ENCODE measurements at places on chromosomes 16 and 17.

- no peak for DNase-seq
These were observed 408.7 kb downstream of the SLC39A11 start for GRCh38 chr17:72683506-72684404.

GRCh38 chr16:84193480-84193879 lies 2.5 kb downstream of the ADAD2 start:
- no peak for DNase-seq

DNA sequence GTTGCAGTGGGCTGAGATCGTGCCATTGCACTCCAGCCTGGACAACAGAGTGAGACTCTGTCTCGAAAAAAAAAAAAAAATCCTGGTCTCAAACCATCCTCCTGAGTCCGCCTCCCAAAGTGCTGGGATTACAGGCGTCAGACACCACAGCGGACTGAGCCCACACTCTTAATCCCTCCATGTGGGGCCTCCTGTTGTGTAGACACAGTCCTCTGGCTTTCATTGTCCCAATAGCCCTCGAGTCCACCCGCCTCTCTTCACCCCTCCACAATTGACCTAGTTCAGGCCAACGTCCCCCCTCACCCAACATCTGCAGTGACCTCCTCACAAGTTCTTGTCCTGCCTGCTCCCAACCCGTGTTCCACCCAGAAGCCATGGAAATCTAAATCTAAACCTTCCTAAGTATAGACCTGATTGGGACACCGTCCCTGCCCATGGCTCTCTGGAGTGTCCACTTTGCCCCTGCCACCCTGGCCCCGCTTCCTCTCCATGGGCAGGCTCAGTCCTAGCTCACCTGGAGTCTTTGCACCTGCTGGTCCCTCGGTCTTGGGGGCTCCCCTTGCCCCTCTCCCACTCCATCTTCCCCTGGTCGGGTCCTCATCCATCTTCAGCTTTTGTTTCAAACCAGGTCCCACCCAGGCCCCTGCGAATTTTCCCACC lies 46.7 kb downstream of the HAPSTR1 start:
- no peak for DNase-seq

GRCh38 chr16:88721236-88721635 lies 14.9 kb downstream of the CTU2 start:
- DNase-seq = no peak

- no peak for DNase-seq
These were observed 12.8 kb downstream of the ATPAF2 start for GRCh38 chr17:18025945-18026776.

- no peak for DNase-seq
These were observed 11.7 kb upstream of the CUEDC1 start for GRCh38 chr17:57966875-57967274.

GRCh38 chr17:52824542-52824941 lies 666.0 kb upstream of the CA10 start:
- no peak for DNase-seq

DNA sequence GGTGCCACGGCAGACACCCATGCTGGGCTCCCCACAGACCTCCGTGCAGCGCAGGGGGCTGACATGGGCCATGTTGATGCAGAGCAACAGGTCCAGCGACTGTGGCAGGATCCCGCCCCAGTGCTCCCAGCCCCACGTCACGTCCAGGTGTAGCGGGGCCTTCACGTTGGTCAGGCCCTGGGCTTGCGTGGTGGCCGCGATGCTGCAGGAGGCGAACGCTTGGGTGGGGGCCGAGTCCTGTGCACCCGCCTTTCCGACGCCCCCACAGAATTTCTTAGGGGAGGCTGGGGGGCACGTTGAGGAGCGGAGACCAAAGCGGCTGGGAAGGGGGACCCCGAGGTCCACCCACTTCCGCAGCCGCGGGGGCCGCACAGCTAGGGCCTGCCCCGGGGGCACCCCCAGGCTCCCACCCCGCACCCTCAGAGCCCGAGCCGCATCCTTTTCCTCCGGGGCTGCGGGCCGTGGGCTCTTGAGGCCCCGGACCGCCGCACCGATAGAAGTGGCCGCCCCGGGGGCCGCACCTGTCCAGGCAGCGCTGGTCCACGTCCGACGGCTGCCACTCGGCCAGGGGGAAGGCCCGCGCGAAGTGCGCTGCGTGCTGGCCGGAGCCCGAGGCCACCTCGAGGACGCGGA lies 416 bp downstream of the METTL26 start:
- DNase-seq = no peak

GRCh38 chr17:50519141-50519834 lies 11.0 kb downstream of the MYCBPAP start:
- no peak for DNase-seq

DNA sequence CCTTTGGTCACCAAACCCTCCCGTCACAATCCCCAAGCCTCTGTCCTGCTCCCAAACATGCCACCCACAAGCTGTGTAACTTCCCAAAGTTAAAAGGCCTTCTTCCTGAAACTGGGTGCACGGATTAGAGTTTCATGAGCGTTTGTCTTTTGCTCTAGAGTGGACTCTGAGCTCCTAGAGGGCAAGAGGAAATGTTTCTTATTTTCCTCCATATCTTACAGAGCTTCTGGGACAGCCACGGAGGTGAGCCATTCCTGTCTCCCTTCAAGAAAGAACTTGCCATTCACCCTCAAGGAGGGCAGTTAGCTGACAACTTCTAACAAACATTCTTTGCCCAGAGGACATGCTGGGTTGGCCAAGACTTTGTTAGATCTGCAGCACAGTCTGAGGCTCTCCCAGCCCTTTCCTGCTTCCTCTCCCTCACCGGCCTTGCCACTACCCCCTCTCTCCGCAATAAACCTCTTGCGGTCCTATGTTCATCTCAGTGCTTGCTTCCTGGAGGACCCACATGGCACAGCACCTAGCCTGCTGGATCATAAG lies 2.6 kb upstream of the MYCBPAP start:
- no peak for DNase-seq

DNA sequence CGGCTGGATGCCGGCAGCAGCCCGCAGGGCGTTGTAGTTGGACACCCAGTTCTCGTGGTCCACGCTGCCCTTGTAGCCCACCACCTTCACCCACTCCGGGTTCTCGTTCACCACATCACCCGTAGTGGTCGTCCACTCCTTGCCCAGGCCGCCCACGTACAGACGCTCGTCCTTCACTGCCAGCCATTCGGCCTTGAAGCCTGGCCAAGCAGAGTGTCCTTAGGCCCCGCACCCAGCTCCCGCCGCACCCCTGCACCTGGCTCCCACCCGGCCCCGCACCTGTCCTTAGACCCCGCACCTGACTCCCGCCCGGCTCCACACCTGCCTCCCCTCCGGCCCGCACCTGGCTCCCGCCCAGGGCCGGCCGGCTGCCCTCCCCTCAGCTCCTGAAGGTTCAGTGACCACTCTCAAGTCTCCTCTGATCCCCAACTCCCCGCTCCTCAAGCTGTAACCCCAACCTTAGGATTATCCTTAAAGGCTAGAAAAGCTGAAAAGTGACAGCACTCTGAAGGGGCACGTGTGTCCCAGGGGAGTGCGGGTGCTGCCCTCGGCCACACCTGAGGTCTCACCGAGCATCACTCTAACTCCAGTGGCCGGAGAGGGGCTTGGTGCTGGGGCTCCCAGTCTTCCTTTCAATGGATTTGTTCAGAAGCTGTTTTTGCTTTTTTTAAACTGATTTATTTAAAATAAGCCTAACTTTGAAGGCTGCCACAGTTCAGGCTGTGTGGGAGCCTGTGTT lies 14.4 kb downstream of the CANT1 start:
- DNase-seq = no peak

DNA sequence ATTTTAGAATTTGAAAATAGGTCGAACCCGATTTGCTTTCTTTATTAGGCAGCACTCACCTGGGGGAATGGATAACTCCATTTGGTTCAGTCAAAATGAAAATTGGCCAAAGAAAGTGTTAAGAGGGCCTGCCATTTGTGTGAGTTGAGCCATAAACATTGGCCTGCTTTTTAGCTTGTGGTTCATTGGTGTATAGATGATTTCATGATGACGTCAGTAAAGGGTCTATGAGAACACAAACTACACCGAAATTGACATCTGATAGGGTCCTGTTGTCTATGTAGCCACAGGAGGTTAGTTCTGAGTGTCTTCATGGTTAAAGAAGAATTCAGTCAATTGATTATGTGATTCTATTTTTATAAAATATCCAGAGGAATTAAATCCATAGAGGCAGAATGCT lies 1001.5 kb upstream of the EEF2KMT start:
- no peak for DNase-seq

DNA sequence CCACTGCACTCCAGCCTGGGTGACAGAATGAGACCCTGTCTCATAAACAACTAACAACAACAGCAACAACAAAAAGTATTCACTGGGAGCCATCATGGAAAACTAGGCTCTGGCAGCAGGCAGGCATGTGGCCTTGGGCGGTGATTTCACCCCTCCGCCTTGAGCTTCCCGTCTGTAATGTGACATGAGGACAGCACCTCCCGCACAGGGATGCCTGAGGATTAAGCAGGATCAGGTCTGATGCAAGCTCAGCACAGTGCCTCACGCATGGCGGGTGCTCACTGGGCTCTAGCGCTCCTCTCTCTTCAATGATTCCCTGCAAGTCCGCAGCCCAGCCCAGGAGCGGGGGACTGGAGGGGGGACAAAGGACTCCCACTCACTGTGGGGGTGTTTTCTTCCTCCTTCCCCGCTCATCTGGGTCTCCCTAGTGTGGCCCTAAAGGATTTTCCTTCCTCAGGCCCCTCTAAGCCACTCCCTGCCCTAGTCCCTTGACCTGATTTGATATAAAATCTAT lies 2.8 kb downstream of the PLCD3 start:
- DNase-seq = no peak

DNA sequence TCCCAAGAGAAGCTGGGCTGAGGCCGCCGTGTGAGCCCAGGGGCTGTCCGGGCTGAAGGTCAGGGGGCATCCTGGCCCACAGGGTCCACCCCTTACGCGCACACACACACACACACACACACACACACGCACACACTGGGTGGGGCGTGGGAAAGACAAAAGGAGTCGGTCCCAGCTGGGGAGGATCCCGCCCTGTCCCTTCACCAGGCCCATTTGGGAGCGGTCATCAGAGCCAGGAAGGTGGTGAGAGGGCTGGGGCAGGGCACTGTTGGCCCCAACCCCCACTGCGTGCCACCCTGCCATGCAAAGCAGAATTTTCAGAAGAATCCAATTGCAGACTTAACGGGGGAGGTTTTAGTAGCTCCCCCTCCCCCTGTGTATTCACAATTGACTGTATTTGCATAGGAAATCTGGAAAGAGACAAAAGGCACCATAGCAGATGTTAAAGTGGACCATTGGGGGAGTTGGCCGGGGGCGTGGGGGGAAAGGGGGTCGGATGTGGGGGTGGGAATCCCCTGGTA lies 11.3 kb upstream of the CD300A start:
- no peak for DNase-seq

DNA sequence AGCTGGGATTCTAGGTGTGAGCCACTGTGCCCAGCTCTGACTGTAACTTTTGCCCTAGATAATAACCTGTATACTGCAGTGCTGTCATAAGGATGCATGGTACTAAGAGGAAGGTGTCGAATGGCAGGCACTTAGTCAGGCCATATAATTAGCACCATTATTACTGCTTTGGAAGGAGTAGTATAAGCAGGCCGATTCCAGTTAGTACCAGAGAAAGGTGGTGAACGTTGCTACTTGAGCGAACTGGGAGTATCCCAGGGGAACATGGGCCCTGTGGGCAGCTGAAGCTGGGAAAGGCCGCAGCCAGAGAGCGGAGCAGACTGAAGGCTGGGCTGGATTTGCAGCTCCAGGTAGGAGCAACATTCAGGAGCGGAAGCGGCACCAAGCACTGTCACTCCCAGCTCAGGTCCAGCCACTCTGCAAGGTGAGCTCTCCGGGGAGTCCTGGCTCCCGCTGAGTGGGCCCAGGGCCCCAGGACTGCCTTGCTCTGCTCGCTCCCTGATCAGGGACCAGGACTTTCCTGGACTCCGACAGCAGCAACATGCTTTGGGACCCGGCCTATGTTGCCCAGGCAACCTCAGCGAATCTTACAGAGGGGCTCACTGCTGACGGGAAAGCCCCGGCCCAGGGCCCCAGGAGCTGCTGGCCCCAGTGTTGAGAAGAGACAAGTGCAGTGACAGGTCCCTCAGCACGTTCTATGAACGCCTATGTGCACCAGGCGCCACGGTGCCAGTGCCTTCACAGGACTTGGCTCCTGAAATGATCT lies 28.6 kb downstream of the C16orf74 start:
- DNase-seq = no peak

DNA sequence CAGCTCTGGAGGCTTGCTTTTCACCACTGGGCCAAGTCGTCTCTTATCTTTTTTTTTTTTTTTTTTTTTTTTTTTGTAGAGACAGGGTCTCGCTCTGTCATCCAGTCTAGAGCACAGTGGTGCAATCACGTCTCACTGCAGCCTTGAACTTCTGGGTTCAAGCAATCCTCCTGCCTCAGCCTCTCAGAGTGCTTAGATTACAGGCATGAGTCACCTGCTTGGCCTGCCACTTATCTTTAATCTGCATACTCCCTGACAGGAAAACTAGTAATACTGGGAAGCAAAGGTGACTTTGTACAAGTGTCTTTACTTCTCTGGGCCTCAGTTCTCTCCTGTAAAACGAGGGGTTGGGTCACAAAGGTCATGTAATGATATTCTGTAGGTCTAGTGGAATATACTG lies 15.0 kb downstream of the NTN1 start:
- no peak for DNase-seq

- DNase-seq = no peak
These were observed 195.4 kb downstream of the CDH11 start for GRCh38 chr16:64926476-64926875.

- no peak for DNase-seq
These were observed 153.5 kb downstream of the MYO1D start for GRCh38 chr17:32723310-32723955.

DNA sequence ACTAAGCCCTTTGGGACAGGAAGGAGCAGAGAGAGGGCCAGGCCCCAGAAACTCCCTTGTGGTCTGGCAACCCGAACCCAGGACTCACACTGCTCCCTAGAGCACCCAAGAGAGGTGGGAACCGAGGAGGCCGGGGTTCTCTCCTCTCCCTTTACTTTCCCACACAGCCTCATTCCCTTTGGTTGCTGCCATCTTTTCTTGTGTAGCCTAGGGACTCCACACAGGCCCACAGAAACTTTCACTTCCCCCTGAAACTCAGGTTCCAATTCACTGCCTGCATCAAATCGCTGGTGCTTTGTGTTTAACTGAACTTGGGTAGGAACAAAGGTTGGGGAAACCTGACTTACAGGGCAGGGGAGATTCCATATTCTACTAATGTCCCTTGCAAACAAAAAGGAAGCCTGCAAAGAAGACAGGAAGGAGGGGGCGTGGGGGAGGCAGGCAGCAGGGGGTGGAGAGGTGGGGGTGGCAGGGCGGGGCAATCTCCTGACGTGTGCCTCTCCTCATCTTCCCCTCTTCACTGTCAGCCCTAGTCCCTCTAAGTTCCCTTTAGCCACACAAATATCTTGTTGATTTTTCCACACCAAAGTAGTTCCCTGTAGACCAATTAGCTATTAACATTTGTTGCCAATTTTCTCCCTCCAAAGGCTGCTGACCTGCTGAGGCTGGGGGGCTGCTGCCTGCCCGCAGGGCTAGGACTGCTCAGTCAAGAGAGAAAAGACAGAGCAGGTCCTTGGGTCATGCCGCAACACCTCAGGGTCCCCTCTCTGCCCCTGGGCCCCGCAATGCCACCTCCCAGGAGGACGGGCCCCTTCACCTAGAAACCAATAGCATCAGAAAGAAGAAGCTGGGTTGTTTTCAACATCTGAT lies 8.0 kb downstream of the ST3GAL2 start:
- peak; percentile 55 for DNase-seq

Measured in stimulated activated CD4-positive, alpha-beta T cell treated with anti-CD3 and anti-CD28 coated beads, Interleukin-2, amount 100 ng/mL, for 24 hours (primary cell).